ENCODE measurements at places on chromosomes 4 and X.

DNA sequence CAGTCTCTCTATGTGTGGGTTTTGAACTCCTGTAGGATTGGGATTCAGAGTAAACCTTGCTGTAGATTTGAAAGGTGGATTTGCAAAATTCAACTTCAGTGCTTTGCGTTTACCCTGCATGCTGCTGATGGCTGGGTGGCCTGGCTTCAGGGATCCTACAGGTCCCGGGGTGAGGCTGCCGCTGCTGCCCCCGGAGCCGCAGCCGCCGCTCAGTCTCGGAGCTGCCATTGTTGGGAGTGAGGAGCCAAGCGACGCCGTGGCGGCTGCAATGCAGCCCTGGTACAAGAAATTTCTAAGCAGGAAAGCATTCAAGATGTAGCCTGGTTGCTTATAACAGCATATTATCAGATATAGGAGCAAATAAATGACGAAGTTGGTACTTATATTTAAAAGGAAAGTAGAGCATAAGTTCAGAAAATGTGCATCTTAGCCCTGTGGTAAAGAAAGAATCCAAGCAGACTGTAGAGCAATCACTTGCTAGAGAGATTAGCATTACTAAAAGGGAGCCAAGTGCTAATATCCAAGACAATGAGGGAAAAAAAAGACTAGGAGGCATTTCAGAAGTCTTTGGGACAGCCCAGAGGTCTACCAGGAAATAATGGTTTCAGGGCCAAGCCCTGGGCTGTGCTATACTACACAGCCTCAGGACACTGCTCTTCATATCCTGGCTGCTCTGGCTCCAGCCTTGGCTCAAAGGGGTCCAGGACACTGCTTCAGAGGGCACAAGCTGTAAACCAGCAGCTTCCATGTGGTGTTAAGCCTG lies 36.9 kb upstream of the CHIC1 start:
- no peak for DNase-seq

GRCh38 chr4:83974111-83974780 lies 438.3 kb downstream of the GPAT3 start:
- DNase-seq, result no peak

DNA sequence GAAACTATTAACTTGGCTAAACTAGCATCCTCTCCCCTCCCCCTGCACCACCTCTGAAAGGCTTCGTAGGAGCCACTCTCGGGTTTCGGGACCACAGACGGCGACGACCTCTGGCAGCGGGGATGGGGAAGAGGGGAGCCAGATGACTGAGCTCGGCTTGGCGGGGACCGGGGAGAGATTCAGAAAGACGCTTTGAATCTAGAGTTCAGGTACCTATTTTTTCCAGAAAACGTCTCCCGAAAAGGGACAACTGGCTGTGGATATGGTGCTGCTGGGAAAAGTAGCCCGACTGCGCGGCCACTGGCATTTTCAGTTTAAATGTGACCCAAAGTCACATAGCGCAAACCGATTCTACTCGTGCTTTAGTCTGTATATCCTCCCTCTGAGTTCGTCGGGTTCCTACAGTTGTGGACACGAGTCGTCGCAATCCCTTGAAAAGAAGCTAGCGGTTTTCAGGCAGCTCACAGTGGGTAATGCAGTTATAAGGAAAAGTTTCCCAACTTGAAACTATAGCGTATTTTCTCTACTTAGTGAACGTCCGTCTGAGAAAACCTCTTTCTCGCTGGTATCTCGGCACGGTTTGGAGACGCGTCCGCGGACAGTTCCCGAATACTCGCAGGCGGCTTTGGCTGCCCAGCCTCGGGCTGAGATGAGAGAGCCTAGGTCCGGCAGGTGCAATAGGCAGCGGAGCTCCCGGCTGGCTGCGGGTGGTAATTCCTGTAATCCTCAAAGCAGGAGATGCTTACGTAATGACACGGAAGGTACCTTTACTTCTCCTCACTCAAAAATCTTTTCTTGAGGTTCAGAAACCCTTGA lies 1.3 kb downstream of the PARM1 start:
- no peak for DNase-seq

DNA sequence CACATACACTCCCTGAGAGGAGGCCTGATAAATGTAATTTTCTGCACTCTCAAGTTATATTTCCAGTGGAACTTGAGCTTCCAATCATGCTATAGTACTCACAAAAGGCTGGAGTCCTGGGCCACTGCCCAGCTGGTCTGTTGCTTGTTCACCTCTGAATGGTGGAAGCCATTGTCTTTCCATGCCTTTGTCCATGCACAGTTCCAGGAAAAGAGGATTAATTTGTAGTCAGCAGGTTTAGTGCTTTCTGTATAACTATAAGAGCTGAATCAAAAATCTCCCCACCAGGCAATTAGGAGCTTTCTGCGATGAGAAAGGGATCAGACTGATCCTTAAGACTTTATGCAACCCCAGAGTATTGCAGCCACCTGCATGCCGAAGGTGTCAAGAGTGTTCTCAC lies 195.4 kb upstream of the PGRMC2 start:
- no peak for DNase-seq

GRCh38 chr4:19575924-19576323 lies 675.8 kb upstream of the SLIT2 start:
- DNase-seq, result no peak

GRCh38 chrX:10892621-10893225 lies 218.4 kb upstream of the HCCS start:
- DNase-seq, result no peak

DNA sequence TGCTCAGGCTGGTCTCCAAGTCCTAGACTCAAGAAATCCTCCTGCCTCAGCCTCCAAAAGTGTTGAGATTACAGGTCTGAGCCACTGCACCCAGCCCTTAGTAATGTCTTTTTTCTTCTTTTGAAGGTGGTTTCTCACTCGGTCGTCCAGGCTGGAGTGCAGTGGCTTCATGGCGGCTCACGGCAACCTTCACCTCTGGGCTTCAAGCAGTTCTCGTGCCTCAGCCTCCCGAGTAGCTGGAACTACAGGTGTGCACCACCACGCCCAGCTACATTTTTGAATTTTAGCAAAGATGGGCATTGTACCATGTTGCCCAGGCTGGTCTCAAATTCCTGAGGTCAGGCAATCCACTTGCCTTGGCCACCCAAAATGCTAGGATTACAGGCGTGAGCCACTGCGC lies 32.3 kb upstream of the ASMTL start:
- no peak for DNase-seq

- DNase-seq, result no peak
Observed at GRCh38 chr4:79199743-79200142, 126.1 kb downstream of the NAA11 start.

GRCh38 chrX:41475191-41475590 lies 28.0 kb downstream of the NYX start:
- no peak for DNase-seq

DNA sequence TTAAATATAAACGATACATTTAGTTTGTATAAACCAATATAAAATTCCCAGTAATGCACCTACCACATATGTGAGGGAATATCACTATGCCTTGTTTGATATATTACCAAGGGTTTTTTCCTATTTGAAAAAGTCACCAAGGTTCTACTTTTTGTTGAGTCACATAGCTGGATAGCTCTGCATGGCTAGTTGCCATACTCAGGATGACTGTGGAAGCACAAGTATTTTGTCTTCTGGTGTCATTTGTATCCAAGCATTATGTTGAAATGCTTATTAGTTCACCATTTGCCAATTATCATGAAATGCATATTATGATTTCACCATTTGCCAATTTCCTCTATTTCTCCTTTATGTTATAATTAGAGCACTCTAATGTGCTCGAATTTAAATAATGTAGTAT lies 162.7 kb upstream of the TTC29 start:
- DNase-seq, result no peak

DNA sequence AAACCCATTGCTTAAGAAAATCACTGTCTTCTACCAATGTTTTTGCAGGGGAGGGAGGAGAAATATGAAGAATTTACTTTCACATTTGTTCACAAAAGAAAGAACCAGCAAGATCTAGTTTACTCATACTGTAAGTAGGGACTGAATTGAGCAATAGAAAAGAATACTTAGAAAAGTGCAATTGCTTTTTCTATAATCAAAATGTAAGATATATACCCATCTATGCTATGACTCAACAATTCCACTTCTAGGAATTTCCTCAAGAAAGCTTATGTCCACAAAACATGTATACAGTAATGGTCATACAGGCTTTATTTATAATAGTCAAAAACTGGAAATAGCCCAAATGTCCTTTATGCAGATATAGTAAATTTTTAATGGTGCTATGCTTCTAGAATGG lies 196.4 kb downstream of the LRBA start:
- DNase-seq, result no peak
